Activated CD8-positive, alpha-beta memory T cell treated with anti-CD3 and anti-CD28 coated beads for 48 hours (primary cell): ENCODE measurements at places on chromosomes 4 and X.

- no peak for DNase-seq
Measured at GRCh38 chrX:10741550-10741949, 121.2 kb upstream of the MID1 start.

DNA sequence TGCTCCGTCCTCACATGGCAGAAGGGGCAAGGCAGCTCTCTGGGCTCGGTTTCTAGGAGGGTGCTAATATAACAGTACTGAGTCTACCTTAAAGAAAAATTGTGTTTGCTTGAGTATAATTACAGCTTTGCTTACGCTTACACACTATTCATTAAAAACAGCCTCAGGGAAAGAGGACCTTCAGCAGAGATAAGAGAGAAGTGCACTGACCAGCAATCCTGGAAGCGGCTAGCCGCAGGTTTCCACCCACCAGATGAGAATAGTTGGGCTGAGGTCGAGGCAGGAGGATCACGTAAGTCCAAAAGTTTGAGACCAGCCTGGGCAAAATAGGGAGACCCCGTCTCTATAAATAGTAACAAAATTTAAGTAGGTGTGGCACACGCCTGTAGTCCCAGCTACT is 15.2 kb upstream of the MRFAP1 start:
- no peak for DNase-seq

DNA sequence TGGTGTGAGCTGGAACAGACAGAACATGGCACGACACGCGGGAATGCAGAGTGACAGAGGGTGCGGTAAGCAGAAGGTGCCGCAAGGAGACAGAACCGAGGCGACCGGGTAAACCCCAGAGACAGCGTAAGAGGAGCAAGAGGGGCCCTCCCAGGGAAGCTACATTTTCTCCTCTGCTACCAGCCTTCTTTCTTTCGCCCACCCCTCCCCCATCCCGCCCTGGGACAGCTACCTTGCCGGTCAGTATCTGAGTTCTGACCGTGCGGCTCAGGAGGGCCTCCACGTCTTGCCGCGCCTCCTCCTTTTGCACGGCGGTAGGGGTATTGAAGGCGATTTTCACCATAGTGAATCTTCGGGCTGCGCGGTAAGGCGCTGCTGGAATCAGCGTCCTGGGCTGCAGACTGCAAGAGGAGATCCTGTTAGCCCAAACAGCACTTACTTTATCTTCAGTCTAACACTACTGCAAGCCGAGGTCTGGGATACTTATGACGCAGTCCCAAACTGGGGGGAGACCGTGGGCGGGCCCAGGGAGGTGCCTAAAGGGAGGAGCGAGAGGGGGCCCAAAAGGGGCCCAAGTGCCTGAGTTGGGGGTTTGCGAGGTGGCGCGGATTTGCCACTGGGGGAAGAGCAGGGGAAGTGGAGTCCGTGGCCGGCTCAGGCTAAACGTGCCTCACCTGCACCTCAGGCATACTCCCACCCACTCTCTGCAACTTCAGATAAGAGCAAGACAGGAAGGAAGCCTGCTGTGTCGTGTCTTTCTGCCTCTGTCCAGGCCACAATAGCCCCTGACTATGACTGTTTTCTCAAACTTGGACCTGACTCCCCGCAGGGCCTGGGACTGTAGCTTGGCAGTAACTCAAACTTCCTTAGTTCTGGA is at the start of gene ITM2A:
Gene ITM2A, minus strand, starts transcription at position 462 of the 877 bp plus-strand sequence. Its CDS starts 119 bp downstream, at position 343.
- DNase-seq = peak; percentile 16

GRCh38 chr4:124199755-124200154 is 512.8 kb downstream of the ANKRD50 start:
- no peak for DNase-seq

GRCh38 chr4:55733932-55734331 is 85.7 kb upstream of the EXOC1L start:
- DNase-seq = no peak

GRCh38 chr4:69497886-69498395 is 2.2 kb upstream of the UGT2B4 start:
- DNase-seq = no peak

DNA sequence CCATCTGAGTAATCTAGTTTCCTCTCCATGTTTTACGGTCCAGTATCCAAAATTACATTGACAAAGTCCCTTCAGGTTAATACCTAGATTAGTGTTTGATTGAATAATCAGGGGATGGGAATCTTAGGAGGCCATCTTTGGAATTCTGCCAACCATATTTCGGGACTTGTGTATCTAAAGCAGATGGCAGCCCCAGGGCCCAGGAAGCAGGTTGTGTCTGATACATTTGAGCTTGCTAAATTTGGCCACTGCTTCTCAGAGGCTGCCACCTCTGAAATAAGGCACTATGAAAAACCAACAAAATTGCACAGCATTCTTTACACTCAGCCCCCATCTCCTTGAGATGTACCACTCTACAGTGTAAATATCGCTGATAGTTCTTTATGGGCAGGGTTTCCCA is 102.1 kb downstream of the ASB9 start:
- no peak for DNase-seq
